ENCODE measurements at places on chromosomes 3 and 15.

GRCh38 chr3:76438971-76439370, 600.9 kb upstream of the ROBO2 start:
- no peak for DNase-seq

DNA sequence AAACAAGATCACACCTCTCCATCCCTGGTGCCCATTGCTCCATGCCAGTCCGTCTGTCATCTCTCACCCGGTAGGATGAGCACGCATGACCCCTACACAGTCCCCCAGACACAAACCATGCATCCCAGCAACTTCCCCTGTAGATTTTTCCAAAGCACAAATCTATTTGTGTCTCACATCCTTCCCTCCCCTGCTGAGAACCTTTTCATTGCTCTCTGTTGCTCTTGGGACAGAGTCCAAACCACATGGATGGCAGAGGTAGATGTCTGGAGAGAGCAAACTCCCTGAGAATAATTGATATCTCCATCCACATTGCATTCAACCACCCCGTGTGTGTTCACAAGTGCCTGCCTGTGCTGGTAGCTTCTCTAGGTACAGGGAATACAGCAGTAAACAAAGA, 29.9 kb upstream of the LRTM1 start:
- no peak for DNase-seq

DNA sequence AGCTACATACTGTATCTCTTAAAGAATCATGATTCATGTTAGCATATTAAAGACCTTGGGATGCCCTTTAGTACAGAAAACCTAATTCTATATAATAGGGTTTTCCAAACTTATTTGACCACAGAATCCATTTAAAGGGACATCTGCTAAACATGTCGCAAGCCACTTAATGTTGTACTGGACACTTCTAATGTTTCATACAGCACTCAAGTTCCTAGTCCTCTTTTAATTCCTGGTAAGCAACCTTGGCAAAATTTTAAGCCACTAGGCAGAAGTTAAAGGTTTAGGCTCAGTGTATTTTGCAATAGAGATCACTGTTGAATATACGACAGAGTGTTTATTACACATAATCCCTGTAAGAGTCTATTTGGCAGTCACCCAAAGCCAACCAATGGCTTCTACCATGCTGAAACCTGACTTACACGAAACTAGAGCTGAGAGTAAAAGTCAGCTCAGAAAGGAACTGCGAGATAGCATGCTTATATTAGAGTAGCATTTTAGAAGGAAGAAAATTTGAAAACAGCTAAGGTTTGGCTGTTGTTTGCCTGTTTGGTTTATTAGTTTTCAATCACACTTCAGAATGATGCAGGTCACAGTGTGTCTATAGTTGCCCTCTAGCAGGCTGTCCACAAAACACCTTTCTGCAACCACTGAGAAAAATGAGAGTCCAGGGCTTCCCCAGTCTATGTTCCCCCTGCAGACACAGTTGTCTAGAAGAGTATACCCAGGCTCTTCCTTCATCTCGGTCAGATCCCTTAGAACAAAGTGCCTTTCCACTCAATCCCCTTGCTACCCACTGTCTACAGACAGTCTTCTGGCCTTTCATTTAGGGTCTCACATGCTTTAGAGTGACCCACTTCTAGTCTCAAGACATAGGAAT, 104.4 kb downstream of the FMN1 start:
- peak; percentile 20 for DNase-seq

GRCh38 chr3:119579366-119580066, at the start of gene ADPRH:
TSS of gene ADPRH (plus strand) at chr3:119579492. CDS start at chr3:119582170, 2,678 bp downstream.
- peak; percentile 83 for DNase-seq

- peak; percentile 76 for DNase-seq
These were observed 13.8 kb downstream of the BDH1 start for GRCh38 chr3:197541756-197542539.

DNA sequence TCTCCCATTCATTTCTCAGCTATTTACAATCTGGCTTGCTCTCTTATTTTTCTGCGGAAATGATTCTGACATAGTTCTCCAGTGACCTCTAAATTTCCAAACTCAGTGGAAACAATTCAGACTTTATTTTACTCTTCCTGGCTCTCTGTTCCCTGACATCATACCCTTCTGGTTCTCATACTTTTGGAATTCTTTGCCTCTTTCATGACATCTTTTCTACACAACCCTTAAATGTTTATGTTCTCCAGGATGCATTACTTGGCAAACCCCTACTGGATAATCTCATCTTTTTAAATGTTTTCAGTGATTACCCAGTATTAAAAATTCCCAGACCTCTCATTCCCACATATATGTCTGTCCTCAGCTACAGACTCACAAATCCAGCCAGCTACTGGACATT, 23.9 kb upstream of the PLSCR4 start:
- peak; percentile 34 for DNase-seq

GRCh38 chr3:197798863-197799262, 7.8 kb downstream of the LRCH3 start:
- DNase-seq, result no peak

DNA sequence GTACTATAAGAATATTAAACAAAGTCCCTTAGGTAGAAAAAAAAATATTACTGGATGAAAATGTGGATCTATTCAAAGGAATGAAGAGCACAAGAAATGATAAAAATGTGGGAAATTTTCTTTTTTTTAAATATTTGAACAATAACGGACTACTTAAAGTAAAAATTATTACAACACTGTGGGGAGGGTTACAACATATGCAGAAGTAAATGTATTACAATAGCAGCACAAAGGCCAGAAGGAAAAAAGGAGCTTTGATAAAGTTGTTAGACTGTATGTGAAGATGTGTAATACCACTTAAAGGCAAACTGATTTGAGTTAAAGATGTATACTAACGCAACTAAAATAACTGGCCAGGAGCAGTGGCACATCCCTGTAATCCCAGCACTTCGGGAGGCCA, 427.1 kb downstream of the SHQ1 start:
- no peak for DNase-seq
